ENCODE measurements at places on chromosomes 3 and 15.

- DNase-seq = no peak
These were observed 1.2 kb downstream of the STARD5 start for GRCh38 chr15:81322676-81323253.

DNA sequence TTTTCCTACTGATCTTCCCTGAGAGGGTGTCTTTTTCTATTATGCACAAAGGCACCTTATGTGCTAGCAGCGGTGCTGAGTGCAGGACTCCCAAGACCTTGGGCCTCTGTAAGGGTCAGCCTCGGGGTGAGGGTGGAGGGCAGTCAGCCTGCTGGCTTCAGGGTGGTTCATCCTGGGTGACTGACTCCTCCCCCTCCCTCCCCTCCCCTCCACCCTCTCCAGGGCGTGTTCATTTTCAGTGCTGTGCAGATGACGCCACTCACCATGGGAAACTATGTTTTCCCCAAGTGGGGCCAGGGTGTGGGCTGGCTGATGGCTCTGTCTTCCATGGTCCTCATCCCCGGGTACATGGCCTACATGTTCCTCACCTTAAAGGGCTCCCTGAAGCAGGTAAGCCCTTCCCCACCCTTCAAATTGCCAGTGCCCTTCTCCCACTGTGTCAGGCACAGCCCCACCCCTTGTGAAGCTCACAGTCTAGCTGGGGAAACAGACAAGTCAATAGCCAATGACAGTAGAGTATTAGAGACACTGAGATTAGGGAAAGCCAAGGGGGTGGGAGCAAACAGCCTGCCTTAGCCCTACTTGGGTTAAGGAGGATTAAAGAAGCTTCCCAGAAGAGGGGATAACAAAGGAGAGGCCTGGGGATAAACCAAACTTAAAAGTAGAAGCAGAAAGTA lies 41.9 kb downstream of the SLC6A1 start:
- no peak for DNase-seq

DNA sequence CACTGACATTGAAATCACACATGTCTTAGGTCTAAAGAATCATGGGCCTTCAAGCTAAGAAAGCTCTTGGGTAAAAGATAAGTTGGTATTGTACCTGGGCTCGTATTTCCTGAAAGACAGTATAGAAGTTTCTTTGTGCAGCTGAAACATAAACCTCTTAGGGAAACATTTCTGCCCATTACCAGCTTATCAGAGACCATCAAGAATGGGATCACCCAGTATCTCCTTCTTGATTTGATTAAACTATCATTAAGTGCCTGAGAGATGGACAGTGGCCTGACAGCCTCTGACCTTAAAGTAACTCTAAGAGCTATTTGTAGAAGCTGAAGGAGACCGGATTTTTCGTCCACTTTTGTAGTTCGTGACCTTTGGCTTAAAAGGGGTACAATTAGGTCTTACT lies 265.3 kb downstream of the ERC2 start:
- no peak for DNase-seq

- DNase-seq = no peak
These were observed at the start of gene MUC4 for GRCh38 chr3:195811756-195812155. Gene MUC4 (minus strand): TSS chr3:195811929. CDS start chr3:195811817, 112 bp downstream.

- no peak for DNase-seq
These were observed 480.3 kb upstream of the ALCAM start for GRCh38 chr3:104886220-104886995.

DNA sequence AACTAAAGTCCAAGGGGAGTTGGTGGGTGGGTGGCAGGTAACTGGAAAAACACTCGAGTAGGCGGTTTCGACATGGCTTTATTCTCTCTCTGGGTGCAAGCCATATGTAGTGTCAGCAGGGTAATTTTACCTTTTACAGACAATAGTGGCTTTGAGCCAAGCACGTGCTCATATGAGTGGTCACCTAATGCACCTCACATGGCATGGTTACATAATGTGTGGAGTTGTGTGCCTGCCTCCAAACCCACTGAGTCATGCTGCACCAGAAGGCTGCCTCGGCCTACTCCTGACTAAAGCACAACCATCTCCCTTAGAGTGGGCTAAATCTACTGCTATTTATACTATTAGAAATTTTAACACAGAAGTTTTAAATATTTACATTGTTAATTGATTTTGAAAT lies 16.5 kb downstream of the CCRL2 start:
- DNase-seq = no peak

DNA sequence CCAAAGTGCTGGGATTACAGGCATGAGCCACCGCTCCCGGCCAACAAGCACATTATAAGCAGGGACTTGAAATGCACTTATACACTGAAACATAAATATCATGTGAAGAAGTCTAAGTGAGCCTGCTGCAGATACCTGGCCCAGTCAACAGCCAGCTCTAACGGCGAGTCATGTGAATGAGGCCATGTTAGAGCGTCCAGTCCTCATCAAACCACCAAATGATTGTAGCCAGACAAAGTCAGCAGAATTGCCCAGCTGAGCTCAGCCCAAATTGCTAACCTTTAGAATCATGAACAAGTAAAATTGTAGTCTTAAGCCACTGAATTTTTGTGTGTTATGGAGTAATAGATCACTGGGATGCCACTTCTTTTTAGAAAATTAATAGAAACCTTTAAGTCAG lies 37.8 kb upstream of the UACA start:
- DNase-seq = no peak

- no peak for DNase-seq
These were observed 7.0 kb downstream of the CHST14 start for GRCh38 chr15:40477642-40478327.

DNA sequence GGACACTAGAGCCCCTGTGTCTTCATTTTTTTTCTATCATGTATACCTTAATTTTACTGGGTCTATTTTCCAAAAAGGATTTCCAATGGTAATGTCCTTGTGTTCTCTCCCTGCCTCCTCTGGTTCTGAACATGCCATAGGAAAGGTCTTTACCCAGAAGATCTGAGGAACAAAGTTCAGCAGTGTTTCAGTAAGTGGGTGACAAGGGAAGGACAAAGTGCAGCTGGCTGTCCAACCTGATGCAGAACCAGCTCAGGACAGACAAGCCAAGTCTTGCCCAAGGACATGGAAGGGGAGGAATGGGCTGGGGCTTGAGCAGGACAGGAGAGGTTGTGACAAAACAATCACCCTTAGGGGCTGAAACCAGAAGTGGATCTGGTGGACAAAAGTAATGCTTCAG lies 61.2 kb upstream of the STRIT1 start:
- no peak for DNase-seq

- DNase-seq = no peak
These were observed 171.3 kb downstream of the ATP10A start for GRCh38 chr15:25691544-25692430.

GRCh38 chr15:60935130-60935529 lies 294.0 kb downstream of the RORA start:
- DNase-seq = no peak

DNA sequence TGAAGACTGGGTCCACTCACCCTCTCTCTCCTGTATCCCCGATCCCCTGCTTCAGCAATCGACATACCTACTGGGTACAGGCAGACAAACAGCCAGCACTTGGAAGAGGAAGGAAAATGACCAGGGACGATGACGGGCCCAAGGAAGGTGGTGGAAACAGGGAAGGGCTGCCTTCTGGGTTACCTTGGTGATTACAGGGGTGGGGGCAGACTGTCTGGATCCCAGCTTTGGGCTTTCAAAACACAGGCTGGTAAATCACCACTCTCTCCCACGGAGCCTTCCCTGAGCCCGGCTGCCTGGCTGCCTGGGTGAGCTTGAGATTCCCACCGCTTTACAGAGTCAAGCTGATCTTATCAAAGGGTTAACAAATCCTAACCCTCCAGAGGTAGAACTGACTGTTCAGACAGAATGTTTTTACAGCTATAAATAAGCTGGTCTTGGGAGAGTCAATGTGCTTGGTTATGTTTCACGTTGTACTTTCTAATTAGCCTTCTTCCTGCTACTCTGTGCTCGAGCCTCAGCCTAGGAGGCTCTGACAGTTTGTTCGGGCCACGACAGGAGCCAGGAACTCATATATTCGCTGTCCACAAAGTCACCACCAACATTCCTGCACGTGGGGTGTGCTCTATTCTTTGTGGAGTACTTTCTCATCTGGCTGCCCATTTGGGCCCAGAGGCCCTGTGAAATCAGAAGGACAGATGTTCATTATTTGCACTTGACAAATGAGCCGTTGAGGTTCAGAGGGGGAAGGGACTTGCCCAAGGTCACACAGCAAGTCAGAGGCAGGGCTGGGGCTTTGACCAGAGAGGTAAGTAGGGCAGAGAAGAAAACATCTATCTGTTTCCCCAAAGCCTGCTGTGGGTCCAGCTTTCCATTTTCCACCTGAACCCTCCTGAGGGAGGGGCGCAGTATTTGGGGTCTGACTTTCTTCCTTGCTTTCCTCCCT lies 63.5 kb downstream of the FEM1B start:
- DNase-seq = no peak

GRCh38 chr15:40344217-40344616 lies 3.5 kb upstream of the CCDC9B start:
- no peak for DNase-seq

DNA sequence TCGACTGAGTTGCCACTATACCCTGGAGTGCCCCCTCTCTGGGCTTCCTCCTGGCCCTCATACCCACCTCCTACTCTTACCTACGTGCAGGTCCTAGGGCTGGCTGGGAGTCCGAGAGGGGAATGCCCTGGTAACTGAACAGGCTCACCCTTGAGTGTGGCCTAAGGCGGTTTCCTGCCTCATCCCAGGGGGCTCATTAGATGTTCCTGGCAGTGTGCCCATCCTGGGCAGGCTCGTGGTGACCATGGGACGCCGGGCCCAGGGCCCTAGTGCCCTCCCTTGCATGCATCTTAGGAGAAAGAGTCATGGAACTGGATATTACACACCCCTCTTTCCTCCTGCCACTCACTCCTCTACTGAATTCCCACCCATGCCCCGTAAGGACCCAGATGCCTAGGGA lies 2.8 kb downstream of the SEMA4B start:
- DNase-seq = no peak

DNA sequence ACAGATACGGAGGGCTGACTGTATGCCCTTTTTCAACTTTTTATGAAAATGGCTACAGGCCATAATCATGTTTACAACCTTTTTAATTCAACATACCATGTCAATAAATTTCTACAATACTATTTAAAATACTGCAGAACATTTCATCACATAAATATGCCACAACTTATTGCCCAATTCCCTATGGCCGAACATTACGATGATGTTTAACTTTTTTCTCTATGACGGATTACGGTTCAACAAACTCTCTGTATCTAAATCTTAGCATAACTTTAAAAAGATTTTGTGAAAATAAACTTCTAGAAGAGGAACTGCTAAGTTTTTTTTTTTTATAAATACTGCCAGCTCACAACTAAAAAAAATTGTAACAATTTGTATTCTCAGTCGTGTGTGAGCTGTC lies 220.4 kb downstream of the OSBPL10 start:
- DNase-seq = no peak

- DNase-seq = no peak
These were observed 139.5 kb upstream of the EIF1B start for GRCh38 chr3:40169983-40170382.

All from AG04450 (cell line).